Calu3 (cell line): ENCODE measurements at places on chromosomes 12 and 14. TPM values are rescaled to one million over a fixed set of nuclear protein-coding genes. Genes with fewer than 3 reads are reported as not detected.

NTN4 gene
- 68.4 and 76.5 TPM in 2 replicates for total RNA-seq

SLC2A13 gene
- 8.4 and 9.4 TPM in 2 replicates for total RNA-seq

CELA1 gene
- total RNA-seq, result not detected in 2 replicates

NTF3 gene
- not detected in 2 replicates for total RNA-seq

DNA sequence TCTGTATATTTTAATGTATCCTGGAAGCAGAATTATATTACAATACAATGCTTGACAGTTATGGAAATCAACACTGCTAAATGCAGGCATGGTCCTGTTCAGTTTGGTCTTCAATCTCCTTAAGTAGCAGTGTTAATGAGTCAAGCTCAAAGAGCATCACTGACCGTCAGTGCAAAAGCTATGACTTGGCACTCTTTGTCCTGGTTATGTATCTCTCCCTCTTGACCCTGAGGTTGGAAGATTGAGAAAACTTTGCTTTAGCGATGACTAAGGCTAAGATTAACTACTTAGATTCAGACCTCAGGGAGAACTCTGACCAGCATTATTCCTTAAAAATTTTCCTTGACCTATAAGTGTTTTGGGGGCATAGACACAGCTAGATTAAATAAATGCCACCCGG lies 10.9 kb downstream of the CLEC7A start:
- H3K27ac ChIP-seq, result no peak overlapping the region
- no peak overlapping the region for H3K4me3 ChIP-seq
- DNase-seq, result no peak
- H3K27me3 ChIP-seq, result no peaks in the 10 kb centered on the region

DNA sequence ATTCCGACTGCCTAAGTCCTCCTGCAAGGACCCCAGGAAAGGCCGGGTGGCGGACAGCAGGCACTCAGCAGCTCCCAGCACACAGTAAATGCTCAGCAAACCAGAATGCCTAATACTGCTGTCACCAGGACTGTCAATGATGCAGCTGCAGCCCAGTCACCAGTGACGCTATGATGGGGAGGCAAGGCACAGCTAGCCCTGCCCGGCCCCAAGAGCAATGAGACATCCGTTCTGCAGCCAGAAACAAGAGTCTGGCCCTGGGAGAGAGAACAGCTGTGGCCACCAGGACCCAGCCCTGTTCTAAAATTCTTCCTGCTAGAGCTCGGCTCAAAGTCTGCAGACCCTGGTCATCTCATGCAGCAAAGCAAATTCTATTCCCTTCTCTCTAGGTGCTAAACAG lies 69.8 kb downstream of the NCOR2 start:
- peaks cover 31% of the 10 kb centered on the region for H3K36me3 ChIP-seq
- DNase-seq, result no peak
- H3K27me3 ChIP-seq, result no peaks in the 10 kb centered on the region
- H3K27ac ChIP-seq, result no peak overlapping the region
- no peak overlapping the region for H3K4me3 ChIP-seq
- H3K4me1 ChIP-seq, result peaks cover 43% of the 10 kb centered on the region

DNA sequence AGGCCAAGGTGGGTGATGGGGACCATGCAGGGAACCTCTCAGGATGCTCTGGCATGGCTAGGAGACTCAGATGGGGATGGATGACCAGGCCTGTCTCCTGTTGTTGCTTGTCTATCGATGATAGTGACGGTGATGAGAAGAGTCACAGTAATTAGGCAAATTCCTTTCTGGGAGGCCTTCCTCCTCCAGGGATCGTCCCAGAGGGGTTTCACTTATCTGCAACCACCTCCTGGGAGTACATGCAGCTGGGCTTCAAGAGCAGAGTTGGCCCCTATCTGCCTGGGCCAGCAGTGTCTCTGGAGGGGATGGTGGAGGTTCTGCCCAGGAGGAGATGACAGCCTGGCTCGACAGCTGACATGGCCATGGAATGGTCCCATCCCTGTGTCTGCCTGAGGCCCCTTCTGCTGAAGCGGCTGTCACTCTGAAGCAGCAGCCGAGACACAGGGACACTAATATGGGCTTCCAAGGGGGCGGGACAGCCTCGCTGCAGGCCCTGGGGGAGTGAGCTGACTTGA lies 27.5 kb upstream of the OAS1 start:
- H3K4me1 ChIP-seq, result no peaks in the 10 kb centered on the region
- H3K4me3 ChIP-seq, result no peak overlapping the region
- peaks cover 100% of the 10 kb centered on the region for H3K27me3 ChIP-seq
- no peak for DNase-seq
- no peak overlapping the region for H3K27ac ChIP-seq

- H3K27me3 ChIP-seq, result no peaks in the 10 kb centered on the region
- H3K4me3 ChIP-seq, result no peak overlapping the region
- H3K4me1 ChIP-seq, result no peaks in the 10 kb centered on the region
- H3K36me3 ChIP-seq, result no peaks in the 10 kb centered on the region
- no peak for DNase-seq
Observed at GRCh38 chr12:128116537-128116936, 150.4 kb upstream of the TMEM132C start.
